ENCODE measurements at places on chromosomes 7 and 10.

DNA sequence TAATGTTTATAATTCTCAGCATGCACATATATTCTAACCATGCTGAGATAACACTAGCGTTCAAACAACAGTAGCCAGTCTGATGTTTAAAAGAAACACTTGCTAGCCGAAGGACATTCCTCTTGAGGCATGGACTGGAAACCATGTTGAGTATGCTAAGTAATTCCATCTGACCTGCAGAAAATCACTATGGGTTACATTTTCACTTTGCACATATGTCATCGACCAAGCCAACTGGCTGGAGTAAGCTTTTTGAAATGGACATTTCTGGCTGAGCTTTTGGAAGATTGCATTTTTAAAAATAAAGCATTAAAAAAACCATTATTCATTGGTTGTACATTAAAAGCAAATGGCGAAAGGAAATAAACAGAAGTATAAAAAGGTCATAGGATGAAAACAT lies 88.2 kb downstream of the BBS9 start:
- no peak for DNase-seq

- no peak for DNase-seq
Observed at GRCh38 chr7:143467724-143468123, 9.9 kb upstream of the TAS2R41 start.

- DNase-seq, result peak; percentile 24
Observed at GRCh38 chr7:21368317-21368716, 59.6 kb upstream of the SP4 start.

DNA sequence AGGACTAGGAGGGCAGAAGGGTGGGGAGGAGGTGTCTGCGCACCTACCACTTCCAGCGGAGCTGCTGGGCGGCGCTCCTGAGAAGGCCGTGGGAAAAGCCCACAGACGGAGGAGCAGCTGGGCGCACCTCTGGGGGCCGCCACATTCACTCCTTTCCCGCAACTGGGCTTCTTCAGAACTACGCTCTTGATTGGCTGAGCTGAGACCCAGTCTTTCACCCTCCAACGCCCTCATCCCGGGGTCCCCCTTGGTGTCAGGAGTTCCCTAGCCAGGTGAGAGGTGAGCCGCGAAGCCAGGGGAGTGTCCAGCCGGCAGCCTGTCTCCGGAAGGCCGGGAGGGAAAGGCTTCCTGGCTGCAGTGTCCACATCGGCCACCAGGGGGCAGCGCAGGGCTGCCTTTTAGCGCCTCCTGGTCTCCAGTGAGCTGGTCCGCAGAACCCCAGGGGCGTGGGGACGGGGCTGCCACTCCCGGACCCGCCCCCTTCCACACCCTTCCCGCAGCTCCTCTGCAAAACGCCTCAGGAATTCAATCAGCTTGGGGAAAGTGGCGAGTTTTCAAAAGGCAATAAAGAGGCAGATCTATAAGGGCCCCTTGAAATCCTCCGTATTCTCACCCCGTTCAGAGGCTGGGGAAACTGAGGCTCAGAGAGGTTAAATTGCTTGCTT lies 98.8 kb downstream of the CHST15 start:
- DNase-seq, result peak; percentile 16
